ENCODE measurements at places on chromosomes 11 and 22.

DNA sequence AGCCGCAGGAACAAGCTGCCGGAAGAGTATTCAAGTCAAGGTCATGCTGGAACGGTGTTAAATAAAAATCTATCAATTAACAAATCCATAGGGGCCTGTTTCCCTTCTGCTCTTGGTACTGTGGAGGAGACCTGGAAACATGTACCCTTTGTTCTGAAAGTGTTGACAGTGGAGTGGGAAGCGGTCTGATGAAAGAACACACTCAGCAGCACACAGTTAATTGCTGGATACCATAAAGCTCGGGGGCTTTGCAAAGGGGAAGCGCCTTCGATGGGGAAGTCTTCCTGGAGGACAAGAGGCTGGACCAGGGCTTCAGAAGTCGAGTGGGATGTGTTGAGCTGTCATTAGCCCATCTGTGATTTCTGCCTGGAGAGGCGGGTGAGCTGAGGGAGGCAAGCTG, 112.5 kb upstream of the CLPB start:
- DNase-seq, result no peak

GRCh38 chr11:12631651-12632050, 42.6 kb upstream of the TEAD1 start:
- no peak for DNase-seq

GRCh38 chr11:1146365-1146764, 11.4 kb upstream of the MUC5AC start:
- no peak for DNase-seq

- DNase-seq, result no peak
Measured at GRCh38 chr22:47067911-47068625, 305.6 kb downstream of the TBC1D22A start.

DNA sequence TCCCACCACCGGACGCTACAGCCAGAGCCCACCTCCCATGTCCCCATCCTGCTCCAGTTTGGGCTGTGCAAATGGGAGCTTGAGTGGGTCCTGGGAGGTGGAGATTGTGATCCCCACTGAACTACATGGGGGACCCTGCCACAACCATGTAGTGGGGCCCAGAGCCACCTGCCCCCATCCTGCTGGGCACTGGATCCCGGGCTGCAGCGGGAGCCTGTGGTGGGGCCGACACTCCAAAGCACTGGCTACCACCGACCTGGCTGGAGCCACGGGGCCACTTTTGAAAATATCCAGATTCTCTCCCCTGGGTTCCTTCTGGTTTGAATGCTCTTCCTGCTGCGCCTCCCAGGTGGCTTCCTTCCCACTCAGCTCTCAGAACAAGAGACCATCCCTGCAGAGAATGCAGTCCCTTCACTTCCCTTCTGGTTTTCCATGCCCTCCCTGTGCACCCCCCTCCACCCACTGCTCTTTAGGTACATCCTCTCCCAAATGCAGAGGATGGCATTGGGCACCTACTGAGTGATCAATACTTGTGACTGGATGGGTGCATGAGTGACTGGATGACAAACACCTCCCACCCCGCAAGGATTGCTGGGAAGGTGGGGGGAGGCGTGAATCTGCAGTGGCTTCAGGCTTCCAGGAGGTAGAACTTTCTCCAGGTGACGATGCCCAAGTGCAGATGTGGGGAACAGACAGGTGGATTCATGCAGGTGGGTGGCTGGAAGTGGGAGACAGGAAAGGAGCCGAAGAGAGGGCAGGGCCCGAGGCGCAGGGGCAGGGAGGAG, 846 bp upstream of the UNC93B1 start:
- DNase-seq, result no peak

- DNase-seq, result no peak
Measured at GRCh38 chr11:125343086-125343717, 152.9 kb downstream of the FEZ1 start.

- DNase-seq, result no peak
Measured at GRCh38 chr11:8717544-8717875, 34.9 kb downstream of the RPL27A start.

DNA sequence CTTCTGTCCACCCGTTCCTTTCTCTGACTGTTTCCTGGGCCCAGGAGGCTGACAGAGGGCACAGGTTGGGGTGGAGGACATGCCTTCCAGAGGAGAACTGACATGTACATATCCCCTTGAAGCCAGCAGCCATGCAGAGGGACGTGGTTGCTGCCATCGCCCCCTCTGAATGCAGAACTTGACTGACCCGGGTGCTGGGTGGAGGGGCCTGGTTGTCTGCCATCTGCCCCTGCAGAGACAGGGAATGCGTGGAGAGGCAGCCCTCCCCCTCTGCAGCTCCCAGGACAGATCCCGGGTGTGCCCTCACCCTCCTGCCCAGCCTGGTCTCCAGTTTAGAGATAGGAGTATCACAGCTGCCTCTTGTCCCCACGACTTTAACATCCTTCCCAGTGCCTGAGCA, 383.0 kb upstream of the B3GAT1 start:
- no peak for DNase-seq

DNA sequence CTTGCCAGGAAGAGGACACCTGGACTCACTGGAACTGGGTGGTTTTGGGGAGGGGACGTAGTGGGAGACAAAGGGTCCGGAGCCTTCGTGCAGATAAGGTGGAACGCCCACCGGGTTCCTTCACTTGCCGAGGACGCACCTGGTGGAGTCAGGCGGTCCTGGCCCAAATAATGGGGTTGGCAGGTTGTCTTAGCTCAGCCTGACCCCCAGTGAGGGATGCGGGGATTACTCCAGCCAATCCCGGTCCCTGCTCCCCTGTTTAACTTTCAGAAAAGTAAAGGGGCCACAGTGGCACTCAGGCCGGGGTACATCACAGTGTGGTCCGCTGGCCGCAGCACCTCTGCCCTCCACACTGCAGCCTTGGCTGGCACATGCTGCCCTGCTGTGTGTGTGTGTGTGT, 18.0 kb downstream of the A4GALT start:
- DNase-seq, result no peak

- peak; percentile 34 for DNase-seq
Measured at GRCh38 chr11:124740277-124740882, 638 bp downstream of the NRGN start.

DNA sequence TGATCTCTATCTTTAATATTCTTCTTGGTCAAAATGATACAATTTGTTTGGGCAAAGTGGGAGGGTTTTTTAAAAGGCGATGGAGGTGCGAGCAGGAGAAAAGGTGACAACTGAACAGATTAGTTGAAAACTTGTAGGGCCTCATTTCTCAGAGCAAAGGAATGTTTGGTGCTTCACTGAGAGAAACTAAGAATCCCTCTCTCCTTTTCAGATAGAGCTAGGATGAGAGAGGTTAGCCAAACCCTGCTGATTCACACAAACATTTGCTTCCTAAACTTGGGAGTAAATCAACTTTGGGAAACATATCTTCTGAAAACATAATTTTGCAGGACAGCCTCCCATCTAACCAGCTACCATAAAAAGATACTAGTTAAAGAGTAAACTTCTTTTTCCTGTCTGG, 57.0 kb downstream of the PHF21A start:
- peak; percentile 15 for DNase-seq

- DNase-seq, result no peak
Measured at GRCh38 chr22:27065279-27065678, 407.9 kb downstream of the MIAT start.

DNA sequence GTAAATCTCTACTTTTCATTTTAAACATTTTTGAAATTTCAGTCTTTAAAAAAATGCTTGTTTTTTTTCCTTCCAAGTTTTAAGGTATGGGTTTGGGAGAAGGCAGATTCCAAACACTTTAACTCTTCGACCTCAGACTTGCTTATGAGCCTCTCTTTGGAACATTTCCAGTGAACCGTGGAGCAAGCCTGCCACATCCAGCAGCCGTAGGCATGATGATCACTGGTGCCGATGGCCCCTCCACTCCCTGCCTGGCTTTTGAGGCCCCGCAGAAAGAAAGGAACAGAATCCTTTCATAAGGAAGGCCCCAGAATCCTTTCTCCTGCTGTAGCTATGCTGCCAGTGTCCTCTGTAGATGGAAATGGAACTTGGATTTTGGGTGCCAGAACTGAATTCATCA, 50.7 kb downstream of the BMAL1 start:
- DNase-seq, result no peak

GRCh38 chr11:70532731-70533130, 134.4 kb downstream of the CTTN start:
- DNase-seq, result no peak

DNA sequence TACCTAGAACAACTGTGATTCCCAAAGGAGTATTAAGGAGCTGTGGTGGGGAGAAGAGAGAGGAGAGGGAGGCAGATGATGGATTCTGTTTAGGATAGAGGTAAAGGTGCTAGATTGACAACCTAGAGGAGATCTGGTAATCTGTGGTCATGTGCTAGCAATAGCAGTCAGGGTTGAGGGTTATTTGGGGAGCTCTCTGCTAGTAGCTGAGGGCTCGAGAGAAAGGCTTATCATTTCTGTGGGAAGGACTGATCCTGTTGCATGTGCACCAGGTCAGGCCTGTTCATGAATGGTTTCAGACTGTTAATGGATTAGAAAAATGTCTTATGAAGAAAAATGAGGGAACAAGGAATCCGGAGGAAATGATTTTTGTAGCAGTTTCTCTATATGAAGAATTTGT, 63.2 kb downstream of the MTMR3 start:
- no peak for DNase-seq

DNA sequence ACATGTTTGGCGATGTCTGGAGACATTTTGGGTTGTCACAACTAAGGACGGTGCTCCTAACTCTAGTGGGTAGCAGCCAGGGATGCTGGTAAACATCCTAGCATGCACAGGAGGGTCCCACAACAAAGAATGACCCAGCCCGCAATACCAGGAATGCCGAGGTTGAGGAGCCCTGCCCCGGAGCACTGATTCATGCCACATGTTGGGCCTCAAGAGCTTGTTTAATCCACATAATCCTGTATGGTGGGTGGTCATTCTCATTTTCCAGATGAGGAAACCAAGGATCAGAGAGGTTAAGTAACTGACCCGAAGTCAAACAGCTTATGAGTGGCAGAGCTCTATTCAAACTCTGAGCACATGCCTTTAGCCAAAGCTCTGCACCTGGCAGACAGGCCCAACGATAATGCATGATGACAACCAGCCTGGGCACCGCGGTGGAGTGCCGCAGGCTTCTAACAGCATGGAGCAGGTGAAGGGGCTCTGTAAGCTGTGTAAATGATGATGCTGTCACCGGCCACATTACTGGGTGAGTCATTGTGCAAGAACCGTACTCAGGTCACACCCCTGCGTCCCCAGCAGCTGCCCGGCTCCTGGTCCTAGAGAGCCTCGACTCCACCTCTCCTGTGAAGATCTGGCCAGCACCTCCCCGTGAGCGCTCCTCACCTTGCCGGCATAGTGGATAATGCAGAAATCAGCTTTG, 58.6 kb downstream of the APOL1 start:
- DNase-seq, result peak; percentile 36
